ENCODE measurements at places on chromosomes 12 and 14. TPM values are rescaled to one million over a fixed set of nuclear protein-coding genes. Genes with fewer than 3 reads are reported as not detected.
A peak's percentile ranks its signal among the peaks of the same experiment; 100 is the strongest.

GRCh38 chr14:69049675-69050074, 70.6 kb upstream of the ACTN1 start:
- no peak for DNase-seq

GRCh38 chr12:14854586-14855183, 11.4 kb upstream of the ART4 start:
- no peak for DNase-seq

- DNase-seq: no peak
These were observed 408.9 kb upstream of the FBXO33 start for GRCh38 chr14:39841088-39841487.

DNA sequence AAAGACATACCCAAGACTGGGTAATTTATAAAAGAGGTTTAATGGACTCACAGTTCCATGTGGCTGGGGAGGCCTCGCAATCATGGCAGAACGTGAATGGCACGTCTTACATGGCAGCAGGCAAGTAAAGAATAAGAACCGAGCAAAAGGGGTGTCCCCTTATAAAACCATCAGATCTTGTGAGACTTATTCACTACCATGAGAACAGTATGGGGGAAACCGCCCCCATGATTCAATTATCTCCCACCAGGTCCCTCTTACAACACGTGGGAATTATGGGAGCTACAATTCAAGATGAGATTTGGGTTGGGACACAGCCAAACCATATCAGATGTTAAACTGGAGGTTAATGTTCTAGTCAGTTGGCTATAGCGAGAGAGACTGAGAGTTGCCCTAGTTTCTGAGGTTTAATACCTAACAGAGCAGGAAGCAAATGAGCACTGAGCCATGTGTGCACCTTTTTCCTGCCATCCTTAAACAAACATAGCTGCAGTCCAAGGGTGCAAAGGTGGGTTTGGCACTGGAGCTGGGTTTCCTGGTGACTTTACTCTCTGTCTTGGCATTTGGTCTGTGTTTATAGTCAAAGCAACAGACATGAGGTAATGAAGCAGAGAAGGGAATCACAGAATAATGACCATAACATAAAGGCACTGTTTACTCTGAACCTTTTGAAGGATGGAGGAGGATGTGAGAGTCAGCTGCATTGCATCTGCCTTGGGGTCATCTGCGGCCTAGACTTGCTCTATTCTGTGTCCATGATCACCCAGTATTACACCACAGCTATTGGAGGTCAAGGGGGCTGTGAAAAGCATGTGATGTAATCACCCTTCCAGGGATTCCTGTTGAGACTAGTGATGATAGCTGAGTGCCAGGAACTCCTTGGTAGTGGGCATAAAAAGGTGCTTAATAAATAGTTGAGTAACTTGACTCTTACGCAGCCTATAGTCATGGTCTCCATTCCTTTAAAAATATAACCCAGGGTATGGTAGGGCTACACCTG, 83.6 kb upstream of the USP44 start:
- no peak for DNase-seq

- DNase-seq: no peak
These were observed 484.4 kb downstream of the ATP23 start for GRCh38 chr12:58425481-58426392.

GRCh38 chr14:33596211-33597080, 354.4 kb downstream of the EGLN3 start:
- DNase-seq: no peak

- no peak for DNase-seq
These were observed 6.5 kb upstream of the TMEM119 start for GRCh38 chr12:108604208-108604941.

- DNase-seq: peak; percentile 16
These were observed 201.9 kb downstream of the AACS start for GRCh38 chr12:125267114-125267513.

The CYP46A1 gene
- 1.3 TPM for total RNA-seq

The TMED8 gene
- total RNA-seq: 11.2 TPM
